Activated CD4-positive, alpha-beta memory T cell treated with anti-CD3 and anti-CD28 coated beads for 36 hours (primary cell): ENCODE measurements at places on chromosomes 6 and 20. TPM values are rescaled to one million over a fixed set of nuclear protein-coding genes. Genes with fewer than 3 reads are reported as not detected.

- no peaks in the 10 kb centered on the region for H3K36me3 ChIP-seq
- H3K27me3 ChIP-seq = peaks cover 8% of the 10 kb centered on the region
- H3K4me1 ChIP-seq = no peaks in the 10 kb centered on the region
- H3K27ac ChIP-seq = no peak overlapping the region
Measured at GRCh38 chr6:106855117-106855516, 119.4 kb downstream of the CD24 start.

Gene TMEM200A
- total RNA-seq = 0.78 TPM

Gene MCCD1
- total RNA-seq = not detected

GRCh38 chr6:76843054-76843822 lies 620.1 kb downstream of the HTR1B start:
- H3K4me3 ChIP-seq = no peak overlapping the region
- H3K36me3 ChIP-seq = no peaks in the 10 kb centered on the region
- no peak overlapping the region for H3K27ac ChIP-seq
- H3K27me3 ChIP-seq = no peaks in the 10 kb centered on the region
- DNase-seq = no peak
- no peaks in the 10 kb centered on the region for H3K4me1 ChIP-seq

DNA sequence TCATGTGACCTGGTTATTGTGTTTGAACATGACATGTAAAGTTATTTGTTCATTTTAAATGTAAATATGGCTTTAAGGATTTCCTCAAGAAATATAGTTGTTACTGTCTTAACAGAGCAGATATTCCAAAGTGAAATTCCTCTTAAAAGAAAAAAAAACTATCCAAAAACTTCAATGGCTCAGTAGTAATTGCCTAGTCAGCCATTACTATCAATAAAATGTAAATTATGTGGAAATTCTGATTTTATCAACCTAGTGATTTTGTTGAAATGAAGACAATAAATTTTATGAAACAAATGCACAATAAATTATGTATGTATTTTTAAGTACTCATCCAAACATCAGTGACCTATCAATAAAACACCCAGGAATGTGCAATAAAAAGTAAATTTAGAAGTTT lies 463.3 kb downstream of the TENT5A start:
- no peaks in the 10 kb centered on the region for H3K27me3 ChIP-seq
- H3K4me3 ChIP-seq = no peak overlapping the region
- DNase-seq = no peak
- H3K4me1 ChIP-seq = no peaks in the 10 kb centered on the region

Gene PKIB
- total RNA-seq = 0.48 TPM

Gene LGSN
- not detected for total RNA-seq

DNA sequence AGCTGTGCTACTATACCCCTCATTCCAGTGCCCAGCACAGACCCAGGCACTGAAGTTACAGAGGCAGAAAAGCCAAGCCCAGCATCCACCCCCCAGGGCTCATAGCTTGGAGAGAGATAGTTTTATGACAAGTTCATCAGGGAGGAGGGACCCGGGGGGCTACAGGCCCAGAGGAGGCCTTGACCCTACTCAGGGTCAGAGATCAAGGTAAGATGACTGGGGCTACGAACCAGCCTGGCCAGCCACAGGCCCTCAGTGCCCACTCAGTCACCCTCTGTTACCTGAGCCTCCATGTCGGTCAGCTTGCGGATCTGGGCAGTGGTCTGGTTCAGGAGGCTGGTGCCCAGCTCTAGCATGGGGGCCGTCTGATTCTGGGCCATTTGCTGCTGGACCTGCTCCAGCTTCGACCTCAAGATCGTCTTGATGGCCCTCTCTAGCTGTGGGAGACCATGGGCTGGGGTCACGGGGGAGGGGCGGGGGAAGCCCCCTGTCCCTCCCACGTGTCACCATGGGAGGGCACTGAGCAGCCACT lies 26.1 kb downstream of the ANGPT4 start:
- no peaks in the 10 kb centered on the region for H3K36me3 ChIP-seq
- no peak overlapping the region for H3K27ac ChIP-seq
- peaks cover 7% of the 10 kb centered on the region for H3K27me3 ChIP-seq
- H3K4me1 ChIP-seq = no peaks in the 10 kb centered on the region
- no peak overlapping the region for H3K4me3 ChIP-seq
- no peak for DNase-seq

GRCh38 chr6:81144346-81144745 lies 608.1 kb downstream of the TENT5A start:
- no peak overlapping the region for H3K27ac ChIP-seq
- no peaks in the 10 kb centered on the region for H3K36me3 ChIP-seq
- no peaks in the 10 kb centered on the region for H3K27me3 ChIP-seq
- no peaks in the 10 kb centered on the region for H3K4me1 ChIP-seq

DNA sequence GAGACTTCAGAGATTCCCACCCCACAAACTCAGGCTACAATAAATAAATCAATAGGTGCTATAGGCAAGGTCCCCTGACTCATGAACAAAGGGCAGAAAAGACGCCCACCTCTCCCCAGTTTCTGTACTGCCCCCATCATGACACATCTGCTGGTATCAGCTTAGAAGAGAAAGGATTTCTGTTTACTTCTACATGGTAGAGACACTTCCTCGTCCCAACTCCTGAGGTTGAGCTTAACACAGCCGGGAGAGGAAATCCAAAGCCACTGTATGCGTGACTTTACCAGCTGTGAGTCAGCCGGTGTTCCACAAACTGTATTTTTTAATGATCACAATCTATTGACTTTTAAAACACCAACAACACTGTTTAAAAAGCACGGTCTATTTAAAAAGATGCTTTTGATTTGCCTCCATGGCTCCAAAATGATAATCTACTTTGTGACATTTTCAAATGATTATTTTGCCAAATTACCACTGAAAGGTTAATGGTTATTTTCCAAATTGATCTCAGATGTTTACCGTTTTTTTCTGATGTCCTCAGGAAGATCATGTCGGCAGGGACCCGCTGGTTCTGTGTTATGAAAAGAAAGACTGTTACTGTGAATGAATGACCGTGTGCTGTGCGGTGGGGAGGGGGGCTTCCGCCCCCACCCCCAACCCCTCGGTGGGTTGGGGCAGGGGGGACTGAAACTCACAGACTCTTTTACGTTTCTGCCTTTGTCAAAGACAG lies 72.5 kb downstream of the ATP9A start:
- H3K4me3 ChIP-seq = no peak overlapping the region
- DNase-seq = peak; percentile 29
- no peaks in the 10 kb centered on the region for H3K36me3 ChIP-seq
- peaks cover 12% of the 10 kb centered on the region for H3K4me1 ChIP-seq

DNA sequence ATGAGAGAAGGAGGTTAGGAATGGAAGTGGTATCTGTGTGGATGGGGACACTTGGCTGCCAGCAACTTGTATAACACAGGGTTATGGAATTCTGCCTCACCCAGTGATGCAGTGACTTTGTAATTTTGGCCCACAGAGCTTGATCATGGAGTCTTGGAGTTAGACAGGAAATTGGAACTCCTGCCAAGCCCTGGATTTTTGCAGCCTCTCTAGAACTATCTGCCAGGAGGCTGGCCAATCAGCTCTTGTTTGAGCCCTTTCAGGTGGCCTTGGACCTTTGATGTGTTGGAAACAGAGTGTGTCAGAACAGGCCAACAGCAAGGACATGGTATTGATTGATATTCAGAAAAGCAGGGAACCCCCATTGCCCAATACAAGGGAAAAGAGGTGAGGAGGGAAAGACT lies 157.7 kb upstream of the GGTLC1 start:
- no peak overlapping the region for H3K27ac ChIP-seq
- H3K4me1 ChIP-seq = no peaks in the 10 kb centered on the region
- H3K4me3 ChIP-seq = no peak overlapping the region
- no peak for DNase-seq

DNA sequence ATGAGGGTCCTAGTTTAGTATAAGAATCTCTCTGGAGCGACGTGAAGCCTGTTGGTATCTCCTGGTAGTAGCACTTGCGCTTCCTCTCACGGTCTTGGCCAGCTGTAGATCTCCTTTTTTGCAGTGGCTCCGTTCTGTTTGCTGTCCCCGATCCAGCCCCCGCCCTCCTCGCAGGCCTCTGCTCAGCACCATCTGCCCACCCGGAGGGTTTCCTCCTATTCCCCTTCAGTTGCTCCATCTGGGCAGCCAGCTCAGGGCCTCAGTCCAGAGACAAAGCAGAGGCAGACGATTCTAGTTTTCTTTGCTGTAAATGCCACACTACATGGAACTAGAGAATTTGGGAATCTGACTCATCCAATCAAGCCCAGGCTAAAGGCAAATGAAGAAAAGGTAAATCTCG lies 126.6 kb downstream of the TIAM2 start:
- no peak overlapping the region for H3K27ac ChIP-seq
- DNase-seq = no peak
- H3K4me3 ChIP-seq = no peak overlapping the region
- H3K27me3 ChIP-seq = no peaks in the 10 kb centered on the region
- H3K4me1 ChIP-seq = peaks cover 15% of the 10 kb centered on the region

Gene LSM2
- total RNA-seq = 142 TPM

GRCh38 chr6:45677381-45678284 lies 299.9 kb upstream of the SUPT3H start:
- peak; percentile 77 for DNase-seq
- H3K27ac ChIP-seq = peak overlapping the region; percentile 85
- H3K4me1 ChIP-seq = peaks cover 41% of the 10 kb centered on the region
- H3K4me3 ChIP-seq = peak overlapping the region; percentile 60
- H3K36me3 ChIP-seq = peaks cover 8% of the 10 kb centered on the region
- H3K27me3 ChIP-seq = no peaks in the 10 kb centered on the region

Gene POU5F1
- not detected for total RNA-seq

Gene LTA
- total RNA-seq = 696 TPM

DNA sequence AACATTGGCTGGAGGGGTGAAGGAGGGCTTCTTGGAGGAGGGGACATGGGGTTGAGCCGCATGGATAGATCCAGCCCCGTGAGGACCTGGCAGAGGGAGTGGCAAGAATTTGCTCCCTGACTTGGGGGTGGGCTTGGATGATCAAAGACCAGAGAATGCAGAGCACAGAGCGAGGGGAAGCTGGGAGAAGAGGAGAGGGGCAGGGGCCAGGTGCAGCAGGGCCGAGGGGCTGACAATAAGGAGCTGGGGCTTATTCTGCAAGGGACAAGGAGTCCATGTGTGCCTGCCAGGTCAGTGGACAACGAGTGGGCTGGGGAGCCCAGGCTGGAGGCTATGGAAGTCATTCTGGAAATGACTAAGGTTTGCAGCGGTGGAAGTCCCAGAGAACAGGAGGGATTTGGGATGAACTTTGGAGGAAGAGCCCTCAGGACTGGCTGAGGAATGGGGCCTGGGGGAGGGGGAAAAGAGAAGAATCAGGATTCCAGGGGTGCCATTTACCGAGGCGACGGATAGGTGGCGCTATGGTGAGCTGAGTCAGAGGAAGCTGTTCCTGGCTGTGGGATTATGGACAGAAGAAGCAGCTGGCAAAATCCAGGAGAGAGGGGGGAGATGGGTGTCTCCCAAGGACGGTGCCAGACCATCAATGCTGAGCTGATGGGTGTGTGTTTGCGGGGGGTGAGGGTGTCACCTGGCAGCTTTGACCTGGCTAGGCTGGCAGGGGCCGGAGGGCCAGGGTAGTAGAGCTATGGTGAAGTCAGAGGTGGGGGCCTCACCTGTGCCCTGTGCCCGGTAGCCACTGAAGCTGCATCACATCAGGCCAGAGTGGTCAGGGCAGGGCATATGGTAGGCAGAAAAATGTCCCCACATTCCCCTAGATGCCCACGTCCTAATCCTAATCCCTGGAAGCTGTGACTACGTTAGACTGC lies 7.8 kb downstream of the KCNG1 start:
- no peak overlapping the region for H3K27ac ChIP-seq
- no peak overlapping the region for H3K4me3 ChIP-seq
- H3K27me3 ChIP-seq = peaks cover 24% of the 10 kb centered on the region
- DNase-seq = peak; percentile 49
